ACHN (cell line): ENCODE measurements at places on chromosomes 16 and 17.

- DNase-seq: no peak
These were observed 24.2 kb downstream of the ORC6 start for GRCh38 chr16:46713634-46714033.

GRCh38 chr17:6388416-6388815 is 46.5 kb downstream of the AIPL1 start:
- no peak for DNase-seq

- no peak for DNase-seq
These were observed 21.0 kb upstream of the FZD2 start for GRCh38 chr17:44536090-44536953.

DNA sequence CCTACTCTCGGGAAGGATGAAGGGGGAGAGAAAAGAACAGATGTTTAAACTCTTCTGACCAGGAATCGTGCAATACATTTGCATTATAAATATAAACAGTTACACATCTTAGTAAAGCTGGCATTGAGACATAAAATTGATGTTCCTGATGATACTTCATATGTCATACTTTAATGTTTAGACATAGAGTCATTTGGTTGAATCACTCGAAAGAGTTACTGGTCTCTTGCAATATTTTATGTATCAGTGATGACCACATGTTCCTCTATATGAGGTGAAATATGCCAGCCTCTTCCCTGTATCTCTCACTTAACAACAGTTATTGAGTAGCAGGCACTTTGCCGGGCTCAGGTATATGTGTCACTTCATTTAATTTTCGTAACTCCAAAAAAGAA is 49.7 kb upstream of the PMFBP1 start:
- DNase-seq: no peak

GRCh38 chr17:67276075-67276474 is 31.1 kb upstream of the HELZ start:
- DNase-seq: no peak

DNA sequence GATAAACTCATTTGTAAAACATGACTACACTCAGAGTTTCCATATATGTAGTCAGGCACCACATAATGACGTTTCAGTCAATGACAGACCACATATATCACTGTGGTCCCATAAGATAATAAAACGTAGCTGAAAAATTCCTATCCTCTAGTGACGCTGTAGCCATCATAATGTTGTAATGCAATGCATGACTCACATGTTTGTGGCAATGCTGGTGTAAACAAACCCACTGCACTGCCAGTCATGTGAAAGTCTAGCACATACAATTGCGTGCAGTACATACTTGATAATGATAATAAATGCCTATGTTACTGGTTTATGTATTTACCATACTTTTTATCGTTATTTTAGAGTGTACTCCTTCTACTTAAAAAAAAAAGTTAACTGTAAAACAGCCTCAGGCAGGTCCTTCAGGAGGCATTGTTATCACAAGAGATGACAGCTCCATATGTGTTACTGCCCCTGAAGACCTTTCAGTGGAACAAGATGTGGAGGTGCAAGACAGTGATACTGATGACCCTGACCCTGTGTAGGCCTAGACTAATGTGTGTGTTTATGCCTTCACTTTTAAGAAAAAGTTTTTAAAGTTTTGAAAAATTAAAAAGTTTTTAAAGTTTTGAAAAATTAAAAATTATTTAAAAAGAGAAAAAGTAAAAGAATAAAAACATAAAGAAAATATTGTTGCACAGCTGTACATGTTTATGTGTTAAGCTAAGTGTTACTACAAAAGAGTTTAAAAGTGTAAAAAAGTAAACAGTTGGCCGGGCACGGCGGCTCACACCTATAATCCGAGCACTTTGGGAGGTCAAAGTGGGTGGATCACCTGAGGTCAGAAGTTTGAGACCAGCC is 9.0 kb downstream of the STAT5B start:
- no peak for DNase-seq

DNA sequence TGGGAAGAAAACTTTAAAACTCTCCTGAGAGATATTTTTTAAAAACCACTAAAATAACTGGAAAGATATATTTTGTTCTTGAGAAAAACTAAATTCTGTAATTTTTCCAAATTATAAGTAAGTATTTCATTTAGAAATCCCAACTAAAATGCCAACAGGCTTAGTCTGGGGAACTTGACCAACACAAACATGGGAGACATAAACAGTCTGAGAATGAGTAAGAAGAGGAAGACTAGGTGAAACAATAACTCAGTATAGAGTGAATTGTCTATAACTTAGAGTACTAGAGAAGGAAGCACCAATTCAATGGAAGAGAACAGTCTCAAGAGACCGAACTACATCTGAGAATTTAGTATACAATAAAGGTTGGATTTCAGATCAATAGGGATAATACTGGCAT is 2.9 kb downstream of the CMTM1 start:
- no peak for DNase-seq

GRCh38 chr17:47694581-47695428 is 844 bp downstream of the TBKBP1 start:
- peak; percentile 38 for DNase-seq

DNA sequence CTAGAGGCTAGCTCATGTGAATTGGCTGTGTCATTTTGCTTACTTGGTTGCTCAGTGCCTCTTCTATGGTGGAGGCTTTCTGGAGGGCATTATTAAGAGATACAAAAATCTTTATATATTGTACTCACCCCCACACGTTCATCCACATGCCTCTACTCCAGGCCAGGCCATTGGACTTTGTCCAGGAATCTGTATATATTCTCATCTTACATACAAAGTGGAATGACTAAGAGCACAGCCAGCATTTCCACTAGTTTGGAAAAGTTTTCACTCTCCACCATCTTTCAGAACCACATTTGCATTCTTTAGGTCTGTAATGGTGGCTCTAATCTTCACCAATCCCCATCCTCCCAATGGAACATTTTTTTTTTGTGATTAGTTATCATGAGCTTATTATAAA is 4.8 kb upstream of the GLG1 start:
- no peak for DNase-seq

- DNase-seq: peak; percentile 29
These were observed 25.6 kb downstream of the WIPI1 start for GRCh38 chr17:68431661-68432071.

DNA sequence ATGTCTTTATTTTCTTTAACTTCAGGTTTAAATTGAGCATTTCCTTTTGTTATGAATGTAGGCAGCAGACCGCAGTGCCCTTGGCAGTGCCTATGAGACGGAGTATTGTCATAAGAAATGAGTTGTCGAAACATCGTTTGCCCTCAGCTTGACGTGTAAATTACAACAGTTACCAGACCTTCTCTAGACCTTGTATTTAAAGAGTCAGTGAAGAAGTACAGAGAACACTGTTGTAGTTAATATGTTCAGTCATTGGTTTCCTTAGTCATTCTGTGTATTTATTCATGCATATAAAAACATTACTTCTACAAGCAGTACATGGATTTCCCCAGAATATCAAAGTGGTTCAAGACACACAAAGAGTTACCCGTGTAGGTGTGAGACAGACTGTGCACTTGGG is 19.0 kb downstream of the IRF8 start:
- peak; percentile 20 for DNase-seq

DNA sequence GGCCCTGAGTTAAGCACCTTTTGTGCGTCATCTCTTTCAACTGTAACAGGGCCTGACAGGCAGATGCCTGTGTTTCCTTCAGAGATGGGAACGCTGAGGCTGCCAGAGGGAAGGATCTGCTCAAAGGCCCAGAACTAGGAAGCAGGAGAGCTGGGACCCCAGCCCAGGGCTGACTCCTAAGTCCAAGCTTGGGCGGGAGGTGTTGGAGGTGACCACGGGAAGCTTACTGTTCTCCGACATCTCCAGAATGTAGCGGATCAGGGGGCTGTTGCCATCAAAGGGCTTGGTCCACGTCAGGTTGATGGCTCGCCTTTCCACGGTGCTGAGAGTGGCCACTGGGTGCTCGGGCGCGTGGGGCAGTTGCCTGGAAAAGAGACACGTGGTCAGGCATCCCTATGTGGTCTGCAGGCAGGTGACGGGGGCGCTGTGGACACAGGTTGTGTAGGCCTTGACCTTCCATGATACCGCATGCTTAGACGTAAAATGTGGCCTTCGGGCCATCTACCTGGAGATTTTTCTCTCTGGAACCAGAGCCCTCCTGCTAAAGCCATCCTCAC is 111.4 kb upstream of the CDC42EP4 start:
- no peak for DNase-seq

DNA sequence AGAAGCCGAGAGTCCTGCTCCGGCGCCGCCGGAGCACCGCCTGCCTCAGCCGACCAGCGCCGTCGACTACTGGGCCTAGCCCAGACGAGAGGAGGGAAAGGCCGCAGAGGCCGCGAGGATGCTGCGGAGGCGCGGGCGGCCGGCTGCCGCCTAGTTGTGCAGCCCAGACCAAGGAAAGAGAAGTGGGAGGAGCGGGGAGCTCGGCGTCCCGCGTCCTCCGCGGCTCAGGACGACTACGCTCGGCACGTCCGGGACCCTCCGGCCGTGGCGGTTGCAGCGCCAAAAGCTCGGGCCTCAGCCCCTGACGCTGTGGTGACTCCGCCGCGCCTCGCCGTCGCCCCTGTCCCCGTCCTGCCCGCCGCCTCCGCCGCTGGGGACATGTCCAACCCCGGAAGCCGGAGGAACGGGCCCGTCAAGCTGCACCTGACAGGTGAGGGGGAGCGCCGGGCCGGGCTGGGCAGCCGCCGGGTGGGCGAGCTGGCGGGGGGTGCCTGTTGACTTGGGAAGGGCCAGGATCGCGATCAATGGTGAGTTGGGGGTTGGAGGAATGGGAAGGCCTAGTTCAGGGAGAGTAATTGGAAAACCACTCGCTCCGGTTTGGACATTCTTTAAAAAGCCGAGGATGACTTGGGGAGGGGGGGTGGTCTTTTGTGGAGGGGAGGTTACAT is 37.7 kb downstream of the RNF135 start:
- peak; percentile 72 for DNase-seq

- no peak for DNase-seq
These were observed 8.8 kb downstream of the FUS start for GRCh38 chr16:31188450-31189411.

GRCh38 chr17:2994441-2994840 is 69.0 kb downstream of the OR1D5 start:
- no peak for DNase-seq

- no peak for DNase-seq
These were observed 178.2 kb upstream of the RPH3AL start for GRCh38 chr17:530851-531250.

DNA sequence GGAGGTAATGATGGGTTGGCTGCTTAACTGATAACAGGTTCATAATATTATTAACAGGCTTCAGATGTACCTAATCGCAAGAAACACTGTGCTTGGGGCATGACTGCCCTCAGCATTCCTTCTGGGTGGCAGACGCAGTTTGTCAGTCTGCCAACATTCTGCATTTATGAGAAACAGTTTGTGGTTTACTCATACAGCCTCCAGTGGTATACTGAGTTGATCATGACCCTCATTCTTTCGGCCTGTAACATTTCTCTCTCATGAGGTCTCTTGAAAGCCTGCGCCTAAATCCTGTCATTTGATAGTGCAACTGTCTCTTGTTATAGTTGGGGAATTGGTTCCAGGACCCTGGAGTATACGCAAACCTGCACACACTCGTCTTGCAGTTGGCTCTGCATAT is 4.9 kb upstream of the RUSF1 start:
- DNase-seq: peak; percentile 98

- no peak for DNase-seq
These were observed 617 bp upstream of the SCRN2 start for GRCh38 chr17:47841488-47842291.

DNA sequence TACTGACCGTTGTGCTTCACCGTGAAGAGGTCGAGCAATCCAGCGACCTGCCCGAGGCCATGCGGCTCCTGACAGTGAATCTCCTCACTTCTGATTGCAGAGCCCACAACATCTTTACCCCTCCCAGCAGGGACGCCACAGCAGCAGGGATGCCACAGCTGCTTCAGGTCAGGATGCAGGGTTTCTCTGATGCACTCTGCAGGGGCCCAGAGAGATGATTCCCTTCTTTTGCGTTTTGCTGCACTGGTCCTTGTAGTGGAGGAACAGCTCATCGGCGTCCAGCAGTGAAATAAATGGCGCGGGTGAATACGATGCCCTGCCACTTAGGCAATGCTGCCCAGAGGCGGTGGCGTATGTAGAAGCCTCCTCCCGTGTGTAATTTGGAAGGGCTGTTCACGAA is 5.6 kb downstream of the KIAA0513 start:
- DNase-seq: no peak

GRCh38 chr17:7834542-7834956 is 532 bp downstream of the KDM6B start:
- peak; percentile 21 for DNase-seq

GRCh38 chr17:37483311-37484039 is 6.2 kb upstream of the DUSP14 start:
- DNase-seq: no peak

- no peak for DNase-seq
These were observed 6.4 kb upstream of the ARHGAP27 start for GRCh38 chr17:45438931-45439610.

DNA sequence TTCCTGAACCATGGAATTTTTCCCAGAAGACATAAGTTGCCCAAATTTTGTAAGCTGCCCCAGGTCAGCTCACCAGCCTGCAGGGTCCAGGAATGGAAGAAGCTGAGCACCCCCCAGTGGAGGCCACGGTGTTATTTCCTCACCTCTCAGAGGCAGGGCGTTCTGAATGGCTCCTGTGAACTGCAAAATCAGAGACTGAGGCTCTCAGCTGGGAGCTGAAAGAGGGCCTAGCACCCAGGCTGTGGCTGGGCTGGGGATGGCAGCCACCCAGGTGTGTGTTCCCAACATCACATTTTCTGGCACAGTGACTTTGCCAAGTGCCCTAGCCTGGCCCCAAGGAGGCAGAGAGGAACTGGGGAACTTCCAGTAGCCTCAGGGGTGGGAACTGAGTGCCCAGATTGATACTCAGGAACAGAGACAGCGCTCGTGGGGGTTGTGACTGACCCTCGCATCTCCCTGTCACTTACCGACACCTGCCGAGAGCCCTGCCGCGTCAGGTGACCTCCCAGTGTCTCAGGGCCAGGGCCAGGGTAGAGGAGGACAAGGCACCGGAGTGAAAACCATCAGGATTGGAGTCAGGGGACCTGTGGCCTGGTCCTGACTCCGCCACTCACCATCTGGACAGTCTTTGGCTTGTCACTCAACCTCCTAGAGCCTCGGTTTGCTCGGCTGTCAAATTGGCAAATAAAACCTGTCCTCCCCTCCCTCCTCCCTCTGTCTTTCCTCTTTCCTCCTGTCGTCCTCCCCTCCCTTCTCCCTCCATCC is 11.3 kb downstream of the CACNG4 start:
- DNase-seq: peak; percentile 48

GRCh38 chr16:48284772-48285409 is 37.6 kb upstream of the ABCC11 start:
- no peak for DNase-seq

DNA sequence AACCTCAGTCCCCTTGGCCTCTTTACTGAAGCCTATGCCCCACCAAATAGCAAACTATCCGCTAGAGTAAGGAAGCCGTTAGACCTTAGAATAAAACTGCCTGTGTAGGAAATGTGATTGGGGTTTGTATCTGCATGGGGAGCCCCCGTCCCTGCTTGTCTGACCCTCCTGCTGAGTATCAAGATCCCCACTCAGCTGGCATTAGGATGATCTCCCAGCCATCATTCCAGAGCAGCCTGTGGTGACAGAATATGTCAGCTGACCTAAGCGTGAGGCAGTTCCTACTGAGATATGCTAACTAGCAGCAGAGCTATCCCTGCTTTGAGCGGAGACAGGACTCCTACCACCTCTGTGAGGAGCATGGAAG is 645 bp upstream of the GFOD2 start:
- peak; percentile 64 for DNase-seq
